ENCODE measurements at places on chromosomes 16 and 17. TPM values are rescaled to one million over a fixed set of nuclear protein-coding genes. Genes with fewer than 3 reads are reported as not detected.

DNA sequence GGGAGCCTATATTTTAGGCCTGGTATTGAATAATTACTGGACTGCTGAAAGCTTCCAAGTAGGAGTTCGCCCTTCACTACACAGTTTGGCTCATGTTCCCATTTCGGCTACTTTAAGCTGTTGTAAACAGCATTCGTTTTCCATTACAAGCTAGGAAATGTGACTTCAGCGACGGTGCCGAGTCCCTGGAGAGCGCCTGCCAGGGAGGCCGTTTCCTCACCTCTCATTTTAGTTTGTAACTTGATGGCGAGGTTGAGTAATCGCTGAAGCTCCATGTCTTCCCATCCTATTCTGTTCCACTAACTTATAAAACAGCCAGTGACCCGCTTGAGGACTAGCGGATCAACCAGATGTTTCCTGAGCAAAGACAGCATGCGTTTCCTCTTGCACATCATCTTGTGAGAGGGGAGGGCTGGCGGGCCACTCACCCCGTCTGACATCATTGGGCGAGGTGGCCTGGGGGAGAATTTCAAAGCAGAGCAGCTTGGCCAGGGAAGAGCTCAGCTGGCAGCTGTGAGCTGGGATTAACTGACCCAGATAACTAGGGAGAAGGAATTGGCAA is 32.9 kb downstream of the PCTP start:
- peak; percentile 39 for DNase-seq
- H3K27me3 ChIP-seq, result no peaks in the 10 kb centered on the region
- H3K36me3 ChIP-seq, result no peaks in the 10 kb centered on the region
- H3K4me3 ChIP-seq, result no peak overlapping the region

Gene LDHD
- total RNA-seq, result 4.5 TPM

DNA sequence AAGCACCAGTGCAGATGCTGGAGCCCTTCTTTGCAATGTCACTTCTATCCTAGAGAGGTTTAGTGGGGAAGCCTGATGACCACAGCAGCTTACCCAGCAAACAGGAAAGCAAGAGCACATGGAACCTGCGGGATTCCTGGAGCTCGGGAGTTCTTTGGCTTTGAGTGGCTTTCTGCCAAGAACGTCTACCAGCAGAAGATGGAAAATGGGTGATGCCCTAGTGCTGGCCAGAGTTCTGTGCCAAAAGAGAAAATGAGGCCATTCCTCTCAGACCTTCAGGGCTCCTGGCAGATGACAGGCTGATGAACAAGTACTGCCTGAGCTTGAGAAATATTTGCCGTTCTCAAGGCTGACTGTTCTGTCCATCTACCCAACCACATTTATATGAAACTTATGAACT is 332.1 kb upstream of the CCL2 start:
- H3K4me3 ChIP-seq, result no peak overlapping the region
- H3K4me1 ChIP-seq, result peaks cover 3% of the 10 kb centered on the region
- no peaks in the 10 kb centered on the region for H3K27me3 ChIP-seq

GRCh38 chr16:12152740-12153139 is 176.2 kb downstream of the SNX29 start:
- no peak overlapping the region for H3K4me3 ChIP-seq
- no peaks in the 10 kb centered on the region for H3K27me3 ChIP-seq
- DNase-seq, result no peak
- no peaks in the 10 kb centered on the region for H3K4me1 ChIP-seq

DNA sequence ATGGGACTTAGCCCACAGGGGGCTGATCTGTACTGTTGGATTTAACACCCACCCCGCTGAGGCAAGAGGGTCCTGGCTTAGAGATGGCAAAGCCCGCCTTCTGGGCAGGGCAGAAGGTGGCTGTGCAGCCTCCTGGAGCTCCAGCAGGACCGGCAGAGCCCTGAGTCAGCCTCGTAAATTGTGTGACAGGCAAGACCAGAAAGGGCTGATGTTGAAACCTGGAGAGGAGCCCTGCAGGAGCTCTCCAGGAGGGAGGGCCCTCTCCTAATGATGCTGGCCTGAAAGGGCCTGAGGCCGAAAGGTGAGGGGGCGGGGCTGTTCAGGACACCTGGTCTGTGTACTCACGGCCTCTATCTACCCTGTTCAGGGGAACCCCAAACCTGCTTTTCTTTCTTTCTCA is 22.5 kb upstream of the MYO15B start:
- no peak overlapping the region for H3K4me3 ChIP-seq
- H3K27me3 ChIP-seq, result peaks cover 2% of the 10 kb centered on the region
- DNase-seq, result peak; percentile 12
- H3K36me3 ChIP-seq, result no peaks in the 10 kb centered on the region
- no peaks in the 10 kb centered on the region for H3K4me1 ChIP-seq

Gene KRTAP4-9
- total RNA-seq, result not detected

- no peak overlapping the region for H3K4me3 ChIP-seq
- H3K27me3 ChIP-seq, result peaks cover 5% of the 10 kb centered on the region
- H3K36me3 ChIP-seq, result no peaks in the 10 kb centered on the region
- H3K4me1 ChIP-seq, result peaks cover 3% of the 10 kb centered on the region
- DNase-seq, result peak; percentile 72
These were observed 3.4 kb downstream of the ZNF688 start for GRCh38 chr16:30567991-30568638.

GRCh38 chr17:80667462-80668277 is 123.0 kb downstream of the RPTOR start:
- no peaks in the 10 kb centered on the region for H3K27me3 ChIP-seq
- no peak for DNase-seq
- no peaks in the 10 kb centered on the region for H3K36me3 ChIP-seq

Gene STARD3
- 31.7 TPM for total RNA-seq

Gene CD7
- total RNA-seq, result under 0.01 TPM

DNA sequence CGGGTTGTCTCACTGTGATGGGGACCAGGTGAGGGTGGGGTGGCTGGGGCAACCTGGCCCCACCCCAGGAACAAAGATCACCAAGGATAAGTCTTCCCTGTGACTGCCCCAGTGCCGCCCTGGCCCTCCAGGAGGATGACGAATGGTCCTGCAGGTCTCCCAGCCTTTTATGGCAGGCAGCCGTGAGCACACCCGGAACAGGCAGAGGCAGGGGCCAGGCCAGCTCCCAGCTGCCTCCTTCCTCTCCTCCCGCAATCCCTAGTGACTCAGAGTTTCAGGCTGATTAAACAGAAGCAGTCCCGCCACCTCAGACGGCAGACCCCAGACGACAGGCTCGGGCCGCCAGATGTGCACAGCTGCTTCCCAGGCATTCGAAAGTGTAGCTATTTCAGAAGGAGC is 13.3 kb downstream of the JUP start:
- no peak overlapping the region for H3K27ac ChIP-seq
- H3K4me1 ChIP-seq, result peaks cover 18% of the 10 kb centered on the region
- DNase-seq, result peak; percentile 89

Gene SARM1
- total RNA-seq, result 3.1 TPM

- no peak for DNase-seq
- no peaks in the 10 kb centered on the region for H3K4me1 ChIP-seq
- no peak overlapping the region for H3K4me3 ChIP-seq
- H3K27ac ChIP-seq, result no peak overlapping the region
- no peaks in the 10 kb centered on the region for H3K27me3 ChIP-seq
- no peaks in the 10 kb centered on the region for H3K36me3 ChIP-seq
These were observed 6.8 kb upstream of the RNF112 start for GRCh38 chr17:19404264-19404663.

DNA sequence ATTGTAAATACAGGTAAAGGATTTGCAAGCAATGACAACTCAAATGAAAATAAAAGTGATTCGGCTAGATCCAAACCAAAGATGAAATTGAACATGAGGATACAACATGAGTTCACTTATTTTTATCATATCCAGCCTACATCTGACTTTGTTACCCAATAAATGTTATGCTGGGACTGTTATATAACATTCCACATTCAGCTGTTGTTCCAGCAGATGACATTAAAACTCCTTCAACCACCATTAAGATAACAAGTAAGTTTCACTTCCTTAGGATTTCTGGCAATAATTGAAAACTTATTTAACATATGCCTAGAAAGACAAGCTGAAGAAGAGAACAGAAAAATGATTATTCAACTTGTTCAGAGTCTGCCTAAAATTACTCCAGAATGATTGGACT is 729.4 kb downstream of the CDH11 start:
- H3K27me3 ChIP-seq, result no peaks in the 10 kb centered on the region
- H3K27ac ChIP-seq, result no peak overlapping the region
- no peaks in the 10 kb centered on the region for H3K36me3 ChIP-seq
- no peak overlapping the region for H3K4me3 ChIP-seq
- no peaks in the 10 kb centered on the region for H3K4me1 ChIP-seq
- DNase-seq, result no peak

Gene SAMD14
- 2.1 TPM for total RNA-seq

DNA sequence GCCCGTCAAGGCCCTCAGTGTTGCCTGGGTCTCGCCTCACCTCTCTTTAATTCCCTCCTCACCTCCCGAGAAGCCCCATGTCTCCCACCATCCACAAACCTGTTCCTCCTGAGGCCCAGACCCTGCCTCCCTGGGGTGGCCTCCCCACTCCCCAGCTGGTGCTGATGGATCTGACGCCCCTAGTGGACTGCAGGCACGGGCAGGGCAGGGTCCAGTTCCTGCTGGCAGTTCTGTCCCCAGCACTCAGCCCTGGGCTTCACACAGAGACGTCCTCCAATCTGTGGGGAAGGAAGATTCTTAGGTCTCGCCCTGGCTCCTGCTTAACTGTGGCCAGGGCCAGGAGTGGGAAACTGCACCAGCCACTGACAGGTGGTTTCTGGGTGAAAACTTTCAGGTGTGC is 108.8 kb downstream of the AMFR start:
- H3K4me3 ChIP-seq, result no peak overlapping the region
- H3K27ac ChIP-seq, result no peak overlapping the region
- no peaks in the 10 kb centered on the region for H3K27me3 ChIP-seq
- H3K4me1 ChIP-seq, result no peaks in the 10 kb centered on the region

Gene ELMO3
- 0.26 TPM for total RNA-seq

DNA sequence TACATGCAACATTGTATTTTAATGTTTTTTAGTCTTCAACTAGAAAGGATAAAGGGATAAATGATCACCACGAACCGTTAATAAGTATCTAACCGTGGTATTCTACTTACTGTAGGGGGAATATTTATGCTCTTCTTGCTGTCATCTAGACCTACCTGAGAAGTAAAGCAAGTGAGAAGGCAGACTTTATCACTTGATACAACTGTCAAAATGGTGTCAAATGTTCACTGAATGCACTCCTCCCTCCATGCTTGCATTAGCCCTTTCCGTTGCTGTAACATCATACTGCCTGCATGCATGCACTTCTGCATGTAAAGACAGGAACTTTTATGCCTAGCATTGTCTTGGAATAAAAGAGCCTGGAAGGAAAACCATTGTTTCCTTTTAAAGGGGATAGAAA is 298.6 kb upstream of the PMFBP1 start:
- H3K27me3 ChIP-seq, result no peaks in the 10 kb centered on the region
- peaks cover 3% of the 10 kb centered on the region for H3K4me1 ChIP-seq
- no peak overlapping the region for H3K4me3 ChIP-seq
- H3K27ac ChIP-seq, result no peak overlapping the region
- DNase-seq, result no peak
